ENCODE measurements at places on chromosomes 3 and 15.

GRCh38 chr3:107241217-107241616 is 136.0 kb upstream of the CCDC54 start:
- no peak for DNase-seq

- DNase-seq: no peak
Observed at GRCh38 chr3:197398286-197398878, 100.0 kb upstream of the DLG1 start.

- no peak for DNase-seq
Observed at GRCh38 chr3:115689928-115690327, 66.6 kb downstream of the GAP43 start.

DNA sequence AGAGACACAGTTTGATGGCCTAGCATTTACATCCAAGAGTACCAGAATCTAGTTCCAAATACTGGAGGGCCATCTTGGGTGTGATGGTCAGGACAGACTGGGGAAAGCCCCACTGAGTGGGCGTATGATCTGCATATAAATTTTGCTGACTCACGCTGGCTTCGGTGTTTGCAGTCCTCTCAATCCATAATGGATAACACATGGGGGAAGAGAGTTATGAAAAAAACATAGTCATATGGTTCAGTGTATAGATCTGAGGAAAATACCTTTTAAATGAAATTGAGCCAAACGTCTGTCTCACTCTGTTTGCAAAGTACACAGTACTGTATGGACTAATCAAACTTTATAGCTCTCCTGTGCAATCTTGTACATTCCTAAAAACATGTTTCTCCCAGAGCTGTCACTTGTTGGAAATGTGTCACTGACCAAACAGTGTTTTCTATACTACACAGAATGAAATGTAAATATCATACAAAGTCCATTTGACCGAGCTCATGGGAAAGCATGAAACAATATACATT is 125.3 kb upstream of the THBS1 start:
- no peak for DNase-seq

GRCh38 chr3:99559196-99559595 is 79.2 kb upstream of the COL8A1 start:
- DNase-seq: no peak

- DNase-seq: no peak
Observed at GRCh38 chr15:78879517-78880241, 7.0 kb downstream of the MORF4L1 start.

GRCh38 chr3:126389112-126389793 is 5.5 kb upstream of the CFAP100 start:
- DNase-seq: peak; percentile 94

DNA sequence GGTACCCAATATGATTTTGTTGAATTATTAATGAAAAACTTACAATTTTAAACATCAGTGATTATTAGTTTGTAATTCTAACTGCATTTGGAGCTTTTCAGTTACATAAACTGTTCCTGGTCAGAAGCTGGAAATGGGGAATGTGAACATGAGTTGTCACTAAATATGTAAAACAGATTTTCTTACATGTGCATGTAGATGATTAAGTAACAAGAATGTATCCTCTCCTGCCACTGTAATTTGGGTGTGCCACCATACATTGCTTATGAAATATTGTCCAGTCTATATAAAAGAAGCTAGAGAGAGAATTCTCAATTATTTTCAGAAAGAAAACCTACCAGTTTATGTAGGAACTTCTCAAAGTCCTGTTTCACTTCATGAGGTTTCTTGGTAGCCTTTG is 91.6 kb upstream of the FGF7 start:
- DNase-seq: no peak

DNA sequence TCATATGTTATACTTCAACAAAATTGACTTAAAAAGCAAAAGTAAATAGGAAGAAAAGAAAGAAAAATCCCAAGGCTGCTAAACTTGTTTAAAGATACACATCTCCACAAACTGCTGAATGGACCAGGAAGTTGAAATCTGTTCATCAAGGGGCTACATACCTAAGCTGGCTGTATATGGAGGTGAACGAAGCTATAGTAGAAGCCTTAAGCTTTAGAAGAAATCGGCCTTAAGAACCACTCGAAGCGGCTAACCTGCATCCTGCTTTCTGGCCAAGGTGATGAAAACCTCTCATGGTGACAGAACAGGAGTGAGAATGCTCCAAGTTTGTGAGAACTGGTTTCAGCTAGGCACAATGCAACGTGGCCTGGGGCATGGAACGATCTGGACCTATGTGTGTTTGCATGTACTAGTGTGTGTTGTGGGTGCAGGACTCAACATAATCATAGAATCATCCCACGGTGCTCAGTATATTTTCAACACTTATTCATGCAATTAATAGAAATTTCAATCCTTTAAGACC is 31.3 kb upstream of the SPTBN5 start:
- no peak for DNase-seq

DNA sequence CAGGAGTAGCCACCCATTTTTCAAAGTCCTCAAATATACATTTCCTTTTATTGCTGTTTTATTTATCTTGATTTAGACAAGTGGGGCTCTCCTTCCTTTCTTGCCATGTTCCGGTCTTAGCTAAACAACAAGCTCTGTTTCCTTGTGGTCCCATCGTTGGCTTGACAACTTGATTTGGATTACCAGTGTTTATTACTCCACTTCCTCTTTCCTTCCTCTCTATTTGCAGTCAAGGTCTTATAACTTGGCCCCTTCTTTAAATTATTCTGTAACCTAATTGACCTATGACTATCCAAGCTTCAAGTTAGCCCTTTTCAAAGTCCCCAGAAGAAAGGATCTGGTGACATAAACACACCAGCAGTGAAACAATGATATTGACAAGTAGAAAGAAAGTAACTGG is 130.6 kb upstream of the STT3B start:
- no peak for DNase-seq

GRCh38 chr3:78728406-78729145 is 1039.2 kb downstream of the ROBO1 start:
- DNase-seq: peak; percentile 97

GRCh38 chr3:96813820-96814650 is at the start of gene EPHA6:
Gene EPHA6, plus strand, starts transcription at chr3:96814594.
- DNase-seq: peak; percentile 64

- no peak for DNase-seq
Observed at GRCh38 chr3:52483081-52483480, 12.1 kb upstream of the STAB1 start.

- no peak for DNase-seq
Observed at GRCh38 chr3:80734483-80734882, 966.7 kb upstream of the ROBO1 start.

Data from NCI-H146 (cell line).